ENCODE measurements at places on chromosomes 5 and 9. TPM values are rescaled to one million over a fixed set of nuclear protein-coding genes. Genes with fewer than 3 reads are reported as not detected.

- no peaks in the 10 kb centered on the region for H3K4me1 ChIP-seq
- no peak overlapping the region for H3K27ac ChIP-seq
- no peak for ATAC-seq
- no peak overlapping the region for H3K4me3 ChIP-seq
Observed at GRCh38 chr9:12183321-12183720, 509.9 kb upstream of the TYRP1 start.

DNA sequence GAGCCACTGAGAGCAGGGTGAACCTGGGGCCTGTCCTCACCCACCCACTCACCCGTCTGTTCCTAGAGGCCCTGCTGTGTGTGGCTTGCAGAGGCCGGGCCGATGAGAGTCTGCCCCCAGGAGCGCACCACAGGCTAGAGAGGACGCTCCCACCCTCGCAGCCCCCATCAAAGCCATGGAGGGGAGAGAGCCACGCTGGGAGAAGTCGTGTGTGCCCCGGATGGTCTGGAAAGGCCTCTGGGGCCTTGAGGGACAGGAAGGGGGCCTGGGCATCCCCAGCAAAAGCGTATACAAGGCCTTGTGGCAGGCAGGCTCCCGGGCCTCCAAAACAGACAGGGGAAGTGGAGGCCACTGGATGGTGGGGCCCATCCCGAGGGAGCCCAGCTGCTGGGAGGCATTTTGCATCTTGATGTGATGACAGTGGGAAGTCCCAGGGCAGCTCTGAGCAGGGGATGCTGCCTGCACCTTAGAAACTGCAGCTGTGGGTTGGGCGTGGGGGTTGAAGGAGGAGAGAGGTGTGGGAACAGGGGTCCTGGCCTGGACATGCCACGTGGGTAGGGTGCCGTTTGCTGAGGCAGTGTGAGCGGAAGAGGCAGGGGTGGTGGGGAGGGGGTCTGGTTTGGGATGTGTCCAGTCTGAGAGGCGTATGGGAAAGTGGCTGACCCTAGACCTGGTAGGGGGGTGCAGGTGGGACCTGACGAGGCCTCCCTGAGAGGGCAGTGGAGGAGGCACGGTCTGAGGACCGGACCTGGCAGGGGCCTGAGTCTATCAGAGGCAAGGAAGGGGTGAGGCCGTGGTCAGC, 43.0 kb upstream of the NOTCH1 start:
- H3K4me3 ChIP-seq = no peak overlapping the region
- ATAC-seq = peak; percentile 31
- H3K36me3 ChIP-seq = no peaks in the 10 kb centered on the region
- H3K27me3 ChIP-seq = no peaks in the 10 kb centered on the region
- H3K27ac ChIP-seq = peak overlapping the region; percentile 43

- H3K36me3 ChIP-seq = no peaks in the 10 kb centered on the region
- H3K27ac ChIP-seq = no peak overlapping the region
- ATAC-seq = no peak
- H3K4me3 ChIP-seq = no peak overlapping the region
- peaks cover 4% of the 10 kb centered on the region for H3K27me3 ChIP-seq
Observed at GRCh38 chr9:107688728-107689127, 199.2 kb upstream of the KLF4 start.

GRCh38 chr5:38790891-38791290, 54.9 kb upstream of the OSMR start:
- no peaks in the 10 kb centered on the region for H3K36me3 ChIP-seq
- H3K4me1 ChIP-seq = no peaks in the 10 kb centered on the region
- H3K27me3 ChIP-seq = peaks cover 13% of the 10 kb centered on the region
- no peak for ATAC-seq
- H3K27ac ChIP-seq = no peak overlapping the region

DNA sequence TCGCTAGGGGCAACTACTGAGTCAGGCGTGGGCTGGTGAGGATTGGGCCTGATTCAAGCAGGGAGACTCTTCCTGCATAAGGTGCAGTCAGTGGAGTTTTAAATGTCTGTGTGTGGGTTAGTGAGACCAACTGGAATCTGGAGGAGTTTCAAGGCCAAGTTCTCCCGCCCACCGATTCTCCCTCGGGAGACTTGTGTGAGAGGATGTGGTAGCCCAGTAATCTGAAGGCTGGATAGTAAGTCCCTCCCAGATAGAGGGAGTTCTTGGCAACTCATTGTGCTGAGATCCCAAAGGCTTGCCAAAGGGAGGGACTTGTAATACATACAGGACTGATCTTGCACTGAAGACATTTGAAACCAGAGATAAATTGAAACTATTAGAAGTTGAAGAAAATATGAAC, 51.8 kb downstream of the WDR36 start:
- peaks cover 3% of the 10 kb centered on the region for H3K27me3 ChIP-seq
- ATAC-seq = no peak
- H3K4me3 ChIP-seq = no peak overlapping the region

DNA sequence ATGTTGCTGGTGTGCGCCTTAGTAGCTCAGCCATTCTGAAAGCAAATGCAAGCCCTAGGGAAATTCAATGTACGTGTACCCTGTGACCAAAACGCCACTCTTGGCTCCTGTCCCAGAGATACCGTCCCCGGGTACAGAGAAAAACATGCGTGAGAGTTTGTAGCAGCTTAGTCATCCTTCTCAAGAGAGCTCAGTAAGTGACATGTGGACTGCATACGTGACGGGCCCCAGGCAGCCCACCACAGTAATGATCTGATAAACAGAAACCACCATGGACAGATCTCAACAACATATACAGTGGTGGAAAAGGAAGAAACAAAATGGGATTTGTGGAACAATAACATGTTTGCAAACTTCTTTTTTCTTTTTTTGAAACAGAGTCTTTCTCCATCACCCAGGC, 45.1 kb downstream of the S1PR3 start:
- H3K4me1 ChIP-seq = no peaks in the 10 kb centered on the region
- H3K27ac ChIP-seq = no peak overlapping the region
- no peak overlapping the region for H3K4me3 ChIP-seq

DNA sequence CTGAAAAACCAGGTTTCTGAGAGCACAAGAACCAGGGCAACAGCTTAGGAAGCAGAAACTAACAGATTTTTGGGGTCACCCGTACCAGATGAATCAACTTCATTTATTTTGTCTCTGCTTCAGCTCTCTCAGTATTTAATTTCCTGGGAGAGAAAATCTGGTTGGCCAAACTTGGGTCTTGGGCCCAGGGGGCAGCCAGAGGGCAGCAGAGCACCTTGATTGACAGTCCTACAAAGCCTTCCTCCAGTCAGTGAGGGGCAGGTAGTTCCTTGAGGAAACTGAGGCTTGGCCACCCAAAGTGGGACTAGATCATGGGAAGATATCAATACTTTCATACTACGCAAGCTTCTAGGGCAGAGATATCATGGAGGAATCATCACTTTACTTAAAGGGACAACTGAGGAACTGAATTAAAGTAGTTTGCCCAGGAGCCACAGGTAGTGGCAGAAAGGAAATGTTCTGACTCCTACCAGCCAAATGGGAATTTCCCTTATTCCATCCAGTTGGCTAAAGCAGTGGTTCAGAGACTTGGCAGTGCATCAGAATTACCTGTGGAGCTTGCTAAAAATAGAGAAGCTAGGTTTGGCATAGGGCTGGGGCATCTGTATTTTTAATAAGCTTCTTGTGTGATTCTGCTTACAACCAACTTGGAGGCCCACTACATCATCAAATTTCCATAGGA, 21.5 kb upstream of the ARHGAP26 start:
- H3K4me3 ChIP-seq = no peak overlapping the region
- no peak overlapping the region for H3K27ac ChIP-seq
- peaks cover 10% of the 10 kb centered on the region for H3K4me1 ChIP-seq
- peaks cover 3% of the 10 kb centered on the region for H3K27me3 ChIP-seq
- H3K36me3 ChIP-seq = no peaks in the 10 kb centered on the region

- ATAC-seq = no peak
- H3K4me3 ChIP-seq = no peak overlapping the region
- H3K27me3 ChIP-seq = peaks cover 9% of the 10 kb centered on the region
- H3K36me3 ChIP-seq = no peaks in the 10 kb centered on the region
- H3K4me1 ChIP-seq = no peaks in the 10 kb centered on the region
- H3K27ac ChIP-seq = no peak overlapping the region
Observed at GRCh38 chr5:15020736-15021135, 149.2 kb upstream of the ANKH start.

- ATAC-seq = no peak
- peak overlapping the region; percentile 73 for H3K4me3 ChIP-seq
- H3K27me3 ChIP-seq = peaks cover 7% of the 10 kb centered on the region
- H3K27ac ChIP-seq = no peak overlapping the region
- H3K36me3 ChIP-seq = peaks cover 66% of the 10 kb centered on the region
Observed at GRCh38 chr5:102866237-102866600, 111.1 kb downstream of the PAM start.

DNA sequence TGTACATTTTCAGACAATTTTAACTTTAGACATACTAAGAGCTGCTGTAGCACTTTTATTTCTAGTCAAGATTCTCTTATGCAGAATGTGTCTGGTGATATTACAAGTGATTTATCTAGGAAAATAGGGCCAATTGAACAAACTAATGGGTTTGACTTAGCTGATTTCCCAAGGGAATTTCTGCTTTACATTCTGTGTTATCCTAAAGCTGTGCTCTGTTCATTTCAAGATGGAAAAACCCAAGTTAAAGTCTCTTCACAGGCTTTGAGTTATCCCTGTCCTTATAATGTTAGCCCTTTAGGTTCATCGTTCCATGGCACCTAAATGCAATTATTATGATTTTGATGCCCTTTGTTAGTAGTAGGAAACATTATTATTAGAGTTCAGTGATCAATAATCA, 704.9 kb upstream of the CDH18 start:
- no peaks in the 10 kb centered on the region for H3K36me3 ChIP-seq
- H3K27ac ChIP-seq = no peak overlapping the region
- no peak for ATAC-seq
- no peaks in the 10 kb centered on the region for H3K4me1 ChIP-seq
- no peaks in the 10 kb centered on the region for H3K27me3 ChIP-seq

DNA sequence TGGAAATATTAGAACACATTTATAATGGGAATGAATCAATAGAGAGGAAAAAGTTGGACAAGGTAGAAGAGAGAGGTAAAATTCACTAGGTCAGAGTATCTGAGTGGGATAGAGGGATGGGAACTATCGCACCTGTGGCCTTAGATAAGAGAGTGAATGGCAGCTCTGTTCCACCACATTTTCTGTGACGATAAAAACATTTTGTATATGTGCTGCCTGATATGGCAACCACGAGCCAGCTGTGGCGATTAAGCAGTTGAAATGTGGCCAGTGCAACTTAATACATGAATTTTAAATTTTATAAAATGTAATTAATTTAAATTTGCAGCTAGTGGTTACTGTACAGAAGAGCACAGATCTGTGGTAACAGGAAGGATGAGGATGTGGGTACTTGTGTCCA, 46.7 kb downstream of the ZNF354A start:
- H3K4me1 ChIP-seq = no peaks in the 10 kb centered on the region
- H3K4me3 ChIP-seq = no peak overlapping the region
- H3K36me3 ChIP-seq = no peaks in the 10 kb centered on the region
- no peak for ATAC-seq
- H3K27ac ChIP-seq = no peak overlapping the region

GRCh38 chr9:126222363-126222834, 104.2 kb upstream of the MVB12B start:
- H3K27ac ChIP-seq = no peak overlapping the region
- H3K36me3 ChIP-seq = no peaks in the 10 kb centered on the region
- no peak overlapping the region for H3K4me3 ChIP-seq
- no peaks in the 10 kb centered on the region for H3K4me1 ChIP-seq
- peaks cover 73% of the 10 kb centered on the region for H3K27me3 ChIP-seq
- no peak for ATAC-seq

DNA sequence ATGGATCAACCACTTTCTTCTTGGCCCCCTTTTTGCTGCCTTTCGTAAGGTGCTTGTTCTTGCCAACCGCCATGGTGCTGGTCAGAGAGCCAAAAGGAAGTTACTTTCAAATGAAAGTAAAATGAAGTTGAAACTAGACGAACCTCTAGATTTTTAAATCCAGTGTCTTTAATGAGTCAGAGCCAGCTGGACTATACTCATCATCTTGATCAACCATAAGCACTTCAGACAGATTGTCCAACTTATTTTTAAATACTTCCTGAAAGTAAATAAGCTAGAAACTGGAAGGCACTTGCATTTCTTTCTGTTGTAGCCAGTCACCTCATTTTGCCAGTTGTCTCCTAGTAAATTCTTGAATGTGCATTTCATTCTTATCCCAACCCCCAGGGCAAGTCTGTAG, 48.9 kb downstream of the JMY start:
- peaks cover 67% of the 10 kb centered on the region for H3K36me3 ChIP-seq
- no peak overlapping the region for H3K27ac ChIP-seq
- no peak for ATAC-seq
- peaks cover 7% of the 10 kb centered on the region for H3K4me1 ChIP-seq
- H3K27me3 ChIP-seq = no peaks in the 10 kb centered on the region

GRCh38 chr5:350355-350754, 28.8 kb downstream of the AHRR start:
- peaks cover 13% of the 10 kb centered on the region for H3K4me1 ChIP-seq
- peaks cover 58% of the 10 kb centered on the region for H3K36me3 ChIP-seq
- H3K27ac ChIP-seq = peak overlapping the region; percentile 56
- peak overlapping the region; percentile 25 for H3K4me3 ChIP-seq
- ATAC-seq = no peak

- H3K4me1 ChIP-seq = no peaks in the 10 kb centered on the region
- H3K4me3 ChIP-seq = no peak overlapping the region
Observed at GRCh38 chr5:126961128-126961527, 69.2 kb downstream of the MARCHF3 start.

DNA sequence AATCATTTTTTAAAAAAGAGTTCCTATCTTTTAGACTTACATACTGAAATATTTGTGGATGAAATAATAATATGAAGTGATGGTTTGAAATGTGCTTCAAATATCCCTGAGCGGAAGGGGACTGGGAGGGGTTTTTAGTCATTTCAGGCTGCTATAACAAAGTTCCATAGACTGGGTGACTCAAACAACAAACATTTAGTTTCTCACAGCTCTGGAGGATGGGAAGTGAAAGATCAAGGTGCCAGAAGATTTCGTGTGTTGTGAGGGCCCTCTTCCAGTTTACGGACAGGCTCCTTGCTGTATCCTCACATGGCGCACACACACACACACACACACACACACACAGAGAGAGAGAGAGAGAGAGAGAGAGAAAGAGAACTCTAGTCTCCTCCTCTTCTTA, 27.1 kb upstream of the TEX10 start:
- H3K36me3 ChIP-seq = no peaks in the 10 kb centered on the region
- H3K4me3 ChIP-seq = no peak overlapping the region
- H3K27ac ChIP-seq = no peak overlapping the region
- ATAC-seq = no peak
- no peaks in the 10 kb centered on the region for H3K27me3 ChIP-seq

Gene PANK3
- total RNA-seq = 42.0 TPM

Gene SAXO1
- 0.37 TPM for total RNA-seq

Gene CCDC112
- 1.7 TPM for total RNA-seq

Gene PCDHB14
- total RNA-seq = not detected

Gene ANKRD18A
- total RNA-seq = 16.0 TPM

Data from activated T-helper 17 cell treated with anti-CD3 and anti-CD28 coated beads, Interleukin-2, amount 50 U/mL, for 72 hours (primary cell).